NCI-H1694 treated with DMSO at 0.1 percent for 48 hours (cell line): ENCODE measurements at places on chromosomes 2 and 18.
A peak's percentile ranks its signal among the peaks of the same experiment; 100 is the strongest.

- DNase-seq, result no peak
These were observed 25.4 kb downstream of the PDCL3 start for GRCh38 chr2:100588071-100588786.

- peak; percentile 21 for DNase-seq
These were observed at the start of gene L3MBTL4 for GRCh38 chr18:6414723-6415417. Gene L3MBTL4 (minus strand): TSS chr18:6414911. CDS start chr18:6311625, 103,286 bp downstream.

GRCh38 chr2:240782221-240782885 lies 37.7 kb downstream of the KIF1A start:
- DNase-seq, result no peak

DNA sequence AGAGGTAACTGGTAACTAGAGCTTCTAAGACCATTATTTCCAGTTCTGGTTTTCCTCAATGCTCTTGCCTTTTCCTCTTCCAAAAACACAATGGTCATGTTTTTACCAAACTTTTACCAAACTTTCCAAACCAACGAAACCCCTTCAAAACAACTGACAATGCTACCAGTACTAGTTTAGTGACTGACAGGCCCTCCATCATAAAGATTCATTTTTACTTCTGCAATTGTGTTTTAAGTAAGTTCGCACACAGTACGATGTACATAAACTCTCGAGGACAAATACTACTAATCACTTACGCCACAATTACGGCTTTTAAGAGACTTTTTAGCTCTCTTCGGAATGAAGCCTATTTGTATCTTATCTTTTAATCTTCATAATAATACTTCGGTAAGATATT lies 900 bp downstream of the C18orf32 start:
- DNase-seq, result no peak

DNA sequence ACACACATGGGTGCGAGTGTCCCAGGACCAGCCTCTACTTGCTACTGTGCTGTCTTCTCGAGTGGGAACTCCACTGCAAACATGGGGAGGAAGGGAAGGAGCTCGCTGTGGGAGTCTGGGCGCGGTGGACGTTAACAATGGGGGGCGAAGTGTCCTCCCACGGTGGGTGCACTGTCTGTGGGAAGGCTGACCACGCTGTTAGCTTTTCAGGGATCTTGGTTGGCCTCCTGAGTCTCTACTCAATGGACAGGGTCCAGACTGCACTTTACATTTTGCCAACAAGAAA lies 146.7 kb downstream of the MBP start:
- no peak for DNase-seq

- no peak for DNase-seq
These were observed 32.2 kb upstream of the TRIB2 start for GRCh38 chr2:12684471-12684936.

DNA sequence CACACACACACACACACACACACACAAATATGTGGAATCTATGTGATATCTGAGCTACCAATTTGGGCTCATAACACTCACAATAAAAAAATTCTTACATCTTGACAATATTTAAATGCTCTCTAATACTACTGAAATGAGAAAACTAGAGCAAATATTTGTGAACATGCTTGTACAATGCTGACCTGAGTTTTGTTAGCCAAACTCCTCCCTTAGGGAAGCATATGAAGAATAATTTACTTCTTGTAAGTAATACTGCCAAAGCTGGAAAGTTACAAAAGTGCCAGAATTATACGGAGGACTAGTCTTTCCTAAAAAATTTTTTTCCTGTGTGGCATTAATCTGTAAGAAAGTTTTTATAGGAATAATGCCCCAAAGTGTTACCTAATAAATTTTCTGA lies 18.5 kb downstream of the MBD2 start:
- DNase-seq, result no peak

- no peak for DNase-seq
These were observed 802.0 kb downstream of the DCC start for GRCh38 chr18:53142005-53142404.

- no peak for DNase-seq
These were observed 32.4 kb downstream of the SLC66A2 start for GRCh38 chr18:79919089-79919488.

- DNase-seq, result no peak
These were observed at the start of gene SP100 for GRCh38 chr2:230416061-230416721. Gene SP100 (plus strand): TSS chr2:230416201. CDS start chr2:230416297, 96 bp downstream.

DNA sequence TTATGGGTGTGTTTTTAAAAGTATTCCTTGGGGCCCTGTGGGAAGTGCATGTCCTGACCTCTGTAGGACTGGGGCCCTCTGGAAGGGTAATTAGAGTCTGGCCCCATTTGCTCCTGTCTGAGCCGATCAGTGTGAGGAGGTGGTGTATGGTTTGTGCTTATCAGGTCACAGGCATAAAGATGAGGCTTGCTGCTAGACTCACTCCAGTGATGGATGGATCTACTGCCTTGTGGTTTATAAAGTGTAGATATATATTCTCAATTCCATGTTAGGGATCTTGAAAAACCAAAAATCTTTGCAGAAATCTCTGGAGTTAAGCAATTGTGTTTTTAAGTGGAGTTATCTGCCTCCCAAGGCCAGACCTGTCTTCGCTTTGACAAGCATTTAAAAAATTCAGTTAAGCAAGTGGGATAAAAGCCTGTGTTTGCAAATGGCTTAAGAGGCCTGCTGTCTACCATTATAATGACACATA lies 182.4 kb downstream of the PTPRM start:
- DNase-seq, result no peak
